Esophagus squamous epithelium (tissue), 5 donors: ENCODE measurements at places on chromosomes 7 and 10.

DNA sequence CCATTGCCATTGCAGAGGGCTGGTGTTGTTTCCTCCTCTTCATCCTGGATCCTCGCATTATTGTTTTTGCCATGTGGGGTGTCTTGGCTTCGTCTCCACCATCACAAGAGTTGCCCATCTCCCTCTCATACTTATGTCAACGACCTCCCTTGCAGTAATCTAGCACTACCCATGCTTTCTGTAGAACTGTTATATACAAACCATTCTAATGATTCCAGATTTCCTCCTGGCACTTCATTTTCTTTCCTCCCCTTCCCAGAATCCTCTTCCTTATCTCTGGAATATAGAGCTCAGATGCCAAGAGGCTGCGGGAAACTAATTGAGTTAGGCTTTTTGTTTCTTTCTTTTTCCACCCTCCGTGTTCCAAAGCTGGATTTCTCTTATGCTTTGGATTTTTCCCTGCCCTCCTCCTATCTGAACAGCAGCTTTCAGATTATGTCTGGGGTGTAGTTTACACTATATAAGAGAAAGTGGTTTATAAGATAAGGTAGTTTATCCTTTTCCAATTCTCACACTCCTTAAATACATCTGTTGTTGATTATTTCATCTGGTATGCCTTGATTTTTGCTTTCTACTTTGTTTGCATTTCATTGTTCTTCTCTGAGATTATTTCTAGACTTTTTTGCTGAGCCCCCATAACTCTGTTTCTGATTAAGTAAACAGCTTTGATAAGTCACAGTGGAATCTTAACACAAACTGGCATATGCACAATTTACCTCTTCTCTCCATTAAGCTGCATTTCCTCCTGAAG, 264.1 kb downstream of the BICC1 start:
- DNase-seq: no peak

DNA sequence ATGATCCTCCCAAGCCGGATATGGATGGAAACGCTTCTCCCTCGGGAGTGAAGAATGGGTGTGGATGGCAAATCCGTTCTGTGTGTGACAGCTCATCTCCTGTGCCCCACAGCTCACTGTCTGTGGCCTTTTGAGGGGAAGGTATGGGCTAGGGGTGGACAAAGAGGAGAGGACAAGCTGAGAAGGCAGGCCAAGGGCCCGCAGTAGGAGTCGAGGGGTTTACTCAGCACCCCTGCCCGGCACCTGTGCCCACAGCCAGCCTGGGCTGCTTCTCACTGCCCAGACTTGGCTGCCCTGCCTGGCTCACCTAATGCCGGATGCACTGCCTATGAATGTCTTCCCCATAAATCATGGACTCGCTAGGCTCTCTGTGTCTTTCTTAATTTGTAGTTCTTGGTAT, 503.8 kb downstream of the TCERG1L start:
- no peak for DNase-seq

DNA sequence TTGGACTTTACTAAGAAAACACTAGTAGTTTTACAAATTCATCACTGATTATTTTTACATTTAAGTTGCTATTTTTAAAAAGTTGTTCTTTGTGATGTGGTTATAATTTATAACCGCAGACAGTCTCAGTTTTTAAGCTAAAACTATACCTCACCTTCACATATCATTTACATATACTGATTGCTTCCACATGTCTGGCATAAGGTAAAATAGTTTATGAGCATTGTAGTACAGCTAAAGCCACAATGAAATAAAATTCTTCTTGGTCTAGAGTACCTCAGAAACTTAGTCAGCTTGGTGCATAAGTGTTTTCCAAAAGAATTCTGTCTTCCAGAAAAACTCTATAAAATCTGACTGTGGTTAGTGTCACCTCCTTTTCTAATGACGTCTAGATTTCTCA, 13.0 kb downstream of the SEMA3A start:
- no peak for DNase-seq

DNA sequence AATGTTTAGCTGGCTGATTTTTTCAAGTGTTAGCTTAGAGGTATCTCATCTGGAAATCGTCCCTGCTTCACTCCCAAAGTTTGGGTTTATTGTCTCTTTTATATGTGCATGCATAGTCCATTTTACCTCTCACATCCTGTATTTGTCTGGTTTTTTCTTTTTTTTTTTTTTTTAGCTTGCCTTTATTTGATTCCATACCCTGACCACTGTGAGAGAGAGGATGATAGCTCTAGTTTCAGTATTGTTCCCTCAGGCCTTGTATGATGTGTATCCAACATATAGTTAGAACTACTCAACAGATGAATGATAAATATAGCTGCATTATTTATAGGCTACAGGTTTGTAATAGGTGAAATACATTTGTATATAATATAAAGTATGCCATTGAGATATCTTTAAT, 29.9 kb downstream of the PCGF5 start:
- DNase-seq: no peak

DNA sequence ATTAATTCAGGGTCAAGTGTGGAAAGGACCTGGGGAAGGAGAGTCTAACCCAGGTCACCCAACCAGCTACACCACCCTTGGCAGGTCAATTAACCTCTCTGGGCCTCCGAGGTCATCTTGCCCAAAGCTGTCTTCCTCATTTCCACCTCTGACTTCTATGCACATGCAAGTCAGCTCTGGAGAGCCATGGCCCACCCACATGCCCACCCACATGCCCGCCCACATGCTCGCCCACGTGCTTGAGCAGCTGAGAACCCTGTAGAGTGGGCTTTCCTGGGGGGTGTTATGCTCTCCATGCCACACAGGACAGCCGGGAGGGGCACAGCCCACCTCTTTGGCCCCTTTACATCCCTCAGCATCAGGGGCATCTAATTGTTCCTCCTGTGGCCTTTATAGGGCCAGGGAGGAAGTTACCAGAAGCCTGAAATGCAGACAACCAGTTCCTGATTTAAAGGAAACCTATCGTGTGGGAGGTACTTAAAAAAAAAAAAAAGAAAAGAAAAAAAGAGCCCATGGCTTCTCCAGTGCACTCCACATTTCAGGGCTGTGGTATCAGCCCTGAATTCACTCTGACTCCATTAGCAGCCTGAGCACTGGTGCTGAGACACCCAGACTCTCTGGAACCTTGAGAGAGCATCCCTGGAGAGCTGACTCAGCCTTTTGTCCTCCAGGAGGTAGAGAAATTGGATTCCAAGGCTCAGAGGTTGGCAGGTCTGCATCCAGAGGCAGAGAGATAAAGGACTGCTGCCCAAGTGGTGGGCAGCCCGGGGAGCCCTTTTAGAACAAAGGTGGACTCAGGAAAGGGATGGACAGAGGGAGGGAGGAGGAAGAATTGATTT, 176.2 kb upstream of the ZMIZ1 start:
- DNase-seq: no peak
